Activated CD8-positive, alpha-beta memory T cell treated with anti-CD3 and anti-CD28 coated beads for 48 hours (primary cell): ENCODE measurements at places on chromosomes 4 and X.

GRCh38 chr4:151143811-151144210 lies 44.4 kb downstream of the RPS3A start:
- DNase-seq: no peak

DNA sequence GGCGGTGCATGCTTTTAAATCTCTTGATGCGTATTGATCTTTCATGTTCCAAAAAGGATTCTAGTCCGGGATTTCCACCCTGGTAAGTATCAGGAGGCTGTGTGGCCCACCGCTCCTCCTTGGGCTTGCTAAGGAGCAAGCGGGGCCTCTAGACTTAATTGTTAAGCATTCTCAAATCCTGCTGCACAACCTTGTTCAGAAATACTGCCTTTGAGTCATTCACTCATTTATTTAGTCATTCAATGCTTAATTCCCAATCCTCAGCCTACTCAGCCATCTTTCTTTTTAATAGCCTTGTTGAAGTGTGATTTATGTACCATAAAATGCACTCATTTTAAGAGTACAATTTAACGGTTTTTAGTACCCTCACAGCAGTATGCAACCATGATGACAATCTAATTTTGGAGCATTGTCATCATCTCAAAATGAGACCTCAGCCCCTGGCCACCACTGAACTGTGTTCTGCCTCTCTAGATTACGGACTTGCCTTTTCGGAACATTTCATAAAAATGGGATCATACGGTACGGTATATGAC lies 15.6 kb upstream of the SLC2A9 start:
- DNase-seq: no peak

DNA sequence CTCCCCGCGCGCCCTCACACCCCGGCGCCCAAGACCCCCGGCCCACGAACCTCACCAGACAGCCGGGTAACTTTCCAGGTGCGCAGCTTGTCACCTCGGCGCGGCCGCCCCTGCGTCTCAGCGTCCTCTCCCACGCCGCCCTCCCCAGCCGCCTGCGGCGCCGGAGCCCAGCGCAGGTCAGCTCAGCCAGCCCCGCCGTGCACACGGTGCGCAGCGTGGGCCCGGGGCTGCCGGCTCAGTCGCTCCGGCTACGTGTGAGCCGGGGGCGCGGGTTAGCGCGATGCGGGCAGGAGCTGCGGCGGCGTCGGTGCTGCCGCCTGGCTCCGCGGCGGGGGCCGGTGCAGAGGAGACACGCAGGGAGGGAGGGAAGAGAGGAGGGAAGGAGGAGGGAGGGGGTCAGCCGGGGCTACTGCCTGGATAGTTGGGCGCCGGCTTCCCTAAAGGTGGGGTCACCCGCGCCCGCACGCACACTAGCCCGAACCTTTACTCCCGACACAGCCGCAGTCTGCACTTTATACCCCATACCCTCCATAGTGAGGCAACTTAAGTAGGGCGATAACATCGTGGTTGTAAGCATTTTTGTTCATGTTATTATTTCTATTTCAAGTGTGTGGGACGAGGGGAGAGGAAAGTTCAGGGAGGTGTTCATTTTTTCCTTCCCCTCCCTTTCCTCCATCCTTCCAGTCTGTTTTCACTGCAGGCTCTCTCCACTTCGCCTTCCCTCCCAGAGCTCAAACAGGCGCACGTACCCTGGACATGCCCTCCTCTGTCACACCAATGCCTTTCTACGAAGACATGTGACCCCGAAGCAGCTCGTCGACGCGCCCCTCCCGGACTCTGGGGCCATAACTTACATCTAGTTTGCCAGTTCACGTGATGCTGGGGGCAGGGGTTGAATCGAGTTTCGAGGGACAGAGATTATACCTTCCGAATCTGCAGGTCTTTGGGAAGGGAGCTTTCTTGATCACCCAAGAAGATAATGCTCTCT lies at the start of gene PRKG2:
TSS of gene PRKG2 (minus strand) at position 342 of the 988 bp plus-strand sequence. CDS start 10,175 bp downstream, outside the sequence.
- no peak for DNase-seq

DNA sequence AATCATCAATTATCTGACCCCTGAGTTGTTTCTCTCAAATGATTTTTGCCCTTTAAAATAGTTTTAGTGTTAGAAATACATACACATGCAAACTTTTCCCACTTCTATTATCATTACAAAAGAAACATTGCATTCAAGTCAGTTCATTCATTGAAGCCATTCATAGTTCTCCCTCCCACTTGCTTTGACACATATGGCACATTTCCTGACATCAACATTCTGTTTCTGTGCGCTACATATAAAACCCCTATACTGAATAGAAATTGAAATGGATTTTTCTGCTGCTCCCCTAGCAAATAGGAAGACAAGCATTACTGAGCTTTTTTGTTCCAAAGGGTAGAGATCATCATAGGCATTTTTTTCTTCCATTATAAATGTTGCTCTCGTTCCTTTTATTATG lies 497.9 kb upstream of the PCDH10 start:
- no peak for DNase-seq

DNA sequence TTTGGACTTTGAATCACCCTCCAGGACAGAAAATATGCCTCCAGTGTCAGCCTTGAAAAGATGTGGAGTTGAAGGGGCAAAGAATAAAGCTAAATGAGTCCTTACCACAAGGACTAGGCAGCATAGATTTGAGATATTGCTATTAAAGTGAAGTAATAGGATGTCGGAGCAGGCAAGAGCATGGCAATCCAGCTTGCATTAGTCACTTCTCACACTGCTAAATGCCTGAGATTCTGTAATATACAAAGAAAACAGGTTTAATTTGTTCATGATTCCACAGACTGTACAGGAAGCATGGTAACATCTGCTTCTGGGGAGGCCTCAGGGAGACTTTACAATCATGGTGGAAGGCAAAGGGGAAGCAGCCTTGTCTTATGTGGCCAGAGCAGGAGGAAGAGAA lies 109.8 kb upstream of the PCDH7 start:
- no peak for DNase-seq

DNA sequence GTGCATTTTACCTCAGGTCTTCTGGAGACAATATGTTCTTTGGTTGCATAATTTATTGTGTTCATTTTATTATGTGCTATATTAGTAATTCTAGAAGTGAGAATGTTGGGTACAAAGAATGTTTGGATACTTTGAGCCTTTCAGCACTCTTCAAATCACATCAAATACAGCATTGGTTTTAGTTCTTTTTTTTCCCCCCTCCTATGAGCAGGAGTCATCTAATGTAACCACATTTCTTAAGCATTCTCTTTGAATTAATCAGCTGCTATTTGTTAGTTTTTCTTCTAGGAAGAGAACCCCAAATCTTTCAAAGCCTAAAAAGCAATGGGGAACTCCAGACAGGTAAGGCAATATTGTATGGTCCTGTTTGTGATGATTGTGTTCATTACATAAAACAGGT lies 46.7 kb downstream of the ARL9 start:
- DNase-seq: no peak

- no peak for DNase-seq
Observed at GRCh38 chr4:73816814-73817213, 19.7 kb upstream of the CXCL6 start.

GRCh38 chr4:92522356-92522755 lies 218.6 kb downstream of the GRID2 start:
- no peak for DNase-seq

GRCh38 chr4:57110640-57111511 lies 691 bp upstream of the IGFBP7 start:
- DNase-seq: no peak

- DNase-seq: no peak
Observed at GRCh38 chr4:36337665-36338185, 56.3 kb downstream of the DTHD1 start.

DNA sequence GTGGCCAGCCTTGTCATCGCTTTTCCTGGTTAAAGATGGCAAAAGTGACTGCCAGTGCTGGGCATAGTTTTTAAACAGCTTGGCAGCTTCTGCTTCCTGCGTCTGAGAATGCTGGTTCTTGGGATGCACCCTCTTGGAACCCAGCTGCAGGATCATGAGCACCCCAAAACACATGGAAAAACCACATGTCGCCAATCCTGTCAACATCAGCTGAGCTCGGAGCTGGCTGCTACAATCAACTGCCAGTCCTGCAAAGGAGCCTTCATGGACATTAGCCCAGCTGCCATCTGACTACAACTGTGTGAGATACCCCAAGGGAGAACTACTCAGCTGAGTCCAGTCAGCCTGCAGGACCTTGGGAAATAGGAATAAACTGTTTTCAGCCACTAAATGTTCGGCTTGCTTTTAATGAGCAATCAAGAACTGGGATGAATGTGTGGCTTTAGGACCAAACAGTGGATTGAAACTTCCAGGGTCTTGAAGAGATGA lies 31.0 kb downstream of the OSTC start:
- DNase-seq: no peak

DNA sequence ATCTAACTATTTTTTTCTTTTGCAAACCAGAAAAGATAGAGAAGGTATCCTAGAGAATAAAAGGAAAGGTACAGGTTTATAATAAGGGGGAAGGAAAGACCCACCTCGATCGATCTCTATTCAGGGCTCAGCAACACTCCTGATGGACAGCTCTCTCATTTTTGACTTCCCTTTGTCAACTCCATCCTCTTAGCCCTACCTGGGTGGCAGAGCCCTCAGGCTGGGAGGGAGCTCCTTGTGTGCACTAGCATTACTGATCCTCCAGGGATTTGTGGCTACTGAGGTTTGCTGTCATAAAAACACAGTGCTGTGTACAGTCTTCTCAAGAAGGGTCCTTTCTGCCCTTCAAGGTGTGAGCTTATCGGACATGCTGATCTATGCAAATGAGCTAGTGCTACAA lies 111.0 kb downstream of the MID1 start:
- no peak for DNase-seq

- DNase-seq: no peak
Observed at GRCh38 chr4:7403001-7403400, 31.7 kb downstream of the PSAPL1 start.

DNA sequence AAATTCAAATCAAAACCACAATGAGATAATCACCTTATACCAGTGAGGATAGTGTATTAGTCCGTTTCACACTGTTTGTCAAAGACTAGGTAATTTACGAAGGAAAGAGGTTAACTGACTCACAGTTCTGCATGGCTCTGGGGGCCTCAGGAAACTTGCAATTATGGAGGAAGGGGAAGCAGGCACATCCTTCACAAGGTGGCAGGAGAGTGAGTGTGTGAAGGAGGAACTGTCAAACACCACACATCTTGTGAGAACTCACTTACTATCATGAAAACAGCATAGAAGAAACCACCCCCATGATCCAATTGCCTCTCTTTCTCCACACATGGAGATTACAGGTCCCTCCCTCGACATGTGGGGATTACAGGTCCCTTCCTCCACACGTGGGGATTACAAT lies 54.7 kb upstream of the TRPC5 start:
- DNase-seq: no peak

GRCh38 chrX:21438792-21439191 lies 64.6 kb downstream of the CNKSR2 start:
- DNase-seq: no peak

- DNase-seq: no peak
Observed at GRCh38 chr4:107780665-107781064, 44.1 kb upstream of the SGMS2 start.

DNA sequence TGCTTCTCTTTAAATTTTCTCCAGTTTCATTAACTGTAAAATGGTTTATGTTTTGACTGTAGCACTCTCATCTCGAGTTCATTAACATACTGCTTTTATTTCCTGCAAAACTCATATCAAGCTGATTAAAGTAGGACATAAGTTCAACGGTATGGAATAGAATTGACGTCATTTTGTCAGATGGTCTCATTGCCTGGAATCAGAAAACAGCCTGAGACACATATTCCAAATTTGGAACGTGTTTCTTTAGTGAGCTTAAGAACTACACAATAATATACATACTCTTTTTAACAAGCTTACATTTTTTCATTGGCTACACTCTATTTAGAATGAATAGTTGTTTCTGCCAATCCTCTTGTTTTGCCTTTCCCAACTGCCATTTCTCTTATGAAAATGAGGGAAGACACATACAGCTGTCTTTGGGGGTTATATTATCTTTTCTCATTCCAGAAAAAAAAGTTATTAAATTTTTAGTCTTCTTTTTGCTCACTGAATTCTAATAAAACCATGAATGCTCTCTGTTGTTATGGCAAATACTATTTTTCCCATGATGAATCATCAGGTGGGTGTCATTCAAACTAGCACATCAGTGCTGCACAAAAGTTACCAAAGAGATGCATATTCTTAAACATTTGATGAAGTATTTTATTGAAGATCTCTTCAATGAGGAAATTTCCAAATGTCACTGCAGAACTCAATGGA lies 162.8 kb downstream of the GABRB1 start:
- DNase-seq: no peak

DNA sequence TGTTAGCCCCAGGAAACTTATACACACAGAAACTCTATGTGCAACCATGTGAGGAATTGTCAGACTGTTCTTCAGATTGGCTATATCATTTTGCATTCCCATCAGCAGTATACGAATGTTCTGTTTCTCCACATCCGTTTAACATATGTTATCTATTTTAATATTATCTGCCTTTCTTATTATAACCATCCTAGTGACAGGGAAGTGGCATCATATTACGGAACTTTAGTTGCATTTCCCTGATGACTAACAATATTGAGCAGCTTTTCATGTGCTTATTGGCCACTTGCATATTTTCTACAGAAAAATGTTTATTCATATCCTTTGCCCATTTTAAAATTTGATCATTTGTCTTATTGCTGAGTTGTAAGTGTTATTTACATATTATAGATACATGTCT lies 36.5 kb upstream of the IL15 start:
- no peak for DNase-seq

- no peak for DNase-seq
Observed at GRCh38 chr4:40789771-40790170, 40.0 kb downstream of the NSUN7 start.

- no peak for DNase-seq
Observed at GRCh38 chr4:15605537-15605936, 49.6 kb downstream of the FBXL5 start.

GRCh38 chrX:19554786-19555185 lies 39.5 kb upstream of the MAP3K15 start:
- no peak for DNase-seq

GRCh38 chr4:130486186-130486585 lies 1390.2 kb downstream of the C4orf33 start:
- DNase-seq: no peak

- no peak for DNase-seq
Observed at GRCh38 chr4:18422685-18423084, 401.1 kb upstream of the LCORL start.
